ENCODE measurements at places on chromosomes 12 and 14. TPM values are rescaled to one million over a fixed set of nuclear protein-coding genes. Genes with fewer than 3 reads are reported as not detected.

CLEC4E gene
- not detected for total RNA-seq

TSPAN9 gene
- total RNA-seq: 22.4 TPM

PLBD1 gene
- total RNA-seq: 1.6 TPM

SLC41A2 gene
- 147 TPM for total RNA-seq

IFNG gene
- total RNA-seq: not detected

MANSC1 gene
- 2.4 TPM for total RNA-seq

DIO2 gene
- 21.2 TPM for total RNA-seq

C14orf119 gene
- 22.0 TPM for total RNA-seq

PXN gene
- total RNA-seq: 2.4 TPM

SETD3 gene
- 119 TPM for total RNA-seq

FAM234B gene
- total RNA-seq: 62.0 TPM

GON7 gene
- total RNA-seq: 12.2 TPM

Measured in frontal cortex (tissue), 4 donors.